ENCODE measurements at places on chromosomes 6 and 20.

- DNase-seq, result no peak
These were observed 3.7 kb upstream of the DBNDD2 start for GRCh38 chr20:45404438-45404837.

GRCh38 chr6:21375151-21376116 is 218.1 kb upstream of the SOX4 start:
- no peak for DNase-seq

- no peak for DNase-seq
These were observed 72.4 kb downstream of the GPX5 start for GRCh38 chr6:28597924-28598722.

DNA sequence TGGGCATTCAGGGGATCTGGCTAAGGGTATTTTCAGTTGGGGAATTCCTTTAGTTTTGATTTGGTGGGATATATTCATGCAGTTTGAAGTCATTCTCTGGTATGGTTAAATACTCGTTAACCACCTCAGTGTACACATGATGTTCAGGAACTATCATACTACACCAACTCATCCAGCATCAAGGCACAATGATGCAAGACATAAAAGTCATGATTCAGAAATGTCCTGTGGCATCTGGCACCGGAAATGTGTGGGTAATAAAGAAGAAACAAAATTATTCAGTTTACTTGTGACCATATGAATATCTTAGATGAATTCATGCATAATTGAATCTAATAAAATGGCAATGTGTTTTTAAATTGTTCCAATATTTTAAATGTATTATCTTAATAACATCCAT is 129.0 kb upstream of the BMP5 start:
- no peak for DNase-seq

- no peak for DNase-seq
These were observed 126.5 kb upstream of the CITED2 start for GRCh38 chr6:139500977-139501376.

- DNase-seq, result no peak
These were observed 148.8 kb upstream of the RPS6KA2 start for GRCh38 chr6:166775923-166776220.

- no peak for DNase-seq
These were observed 1144.9 kb upstream of the EYS start for GRCh38 chr6:66851930-66852329.

- DNase-seq, result no peak
These were observed 13.0 kb downstream of the UBE2J1 start for GRCh38 chr6:89339565-89339964.

- no peak for DNase-seq
These were observed 104.9 kb upstream of the NT5E start for GRCh38 chr6:85344996-85345395.

DNA sequence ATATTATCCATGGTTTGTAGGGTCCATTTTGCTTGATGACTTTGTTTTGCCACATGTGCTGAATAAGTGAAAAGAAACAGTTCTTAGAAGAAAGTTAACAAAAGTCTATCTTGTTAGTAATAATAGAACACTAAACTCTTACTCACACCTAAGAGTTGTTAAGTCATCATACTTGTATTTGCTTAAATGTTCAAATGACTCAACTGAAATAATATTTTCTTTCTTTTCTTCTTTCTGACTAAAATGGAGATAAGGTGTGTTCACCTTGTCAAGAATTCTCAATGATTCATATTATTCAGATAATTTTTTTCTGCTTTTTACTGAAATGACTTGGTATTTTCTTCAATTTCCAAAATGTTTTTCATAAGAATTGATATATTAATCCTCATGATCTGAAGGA is 327.2 kb downstream of the HTR1B start:
- DNase-seq, result no peak

- DNase-seq, result no peak
These were observed 705 bp upstream of the UTRN start for GRCh38 chr6:144284478-144284782.

- no peak for DNase-seq
These were observed 1010.8 kb upstream of the EYS start for GRCh38 chr6:66717801-66718200.

Data from activated naive CD4-positive, alpha-beta T cell (primary cell).